ENCODE measurements at places on chromosomes 16 and 17. TPM values are rescaled to one million over a fixed set of nuclear protein-coding genes. Genes with fewer than 3 reads are reported as not detected.

The SYCE1L gene
- not detected for total RNA-seq

The CLEC18C gene
- total RNA-seq = not detected

The RNF40 gene
- 147 TPM for total RNA-seq

The KCNJ2 gene
- total RNA-seq = 2.3 TPM

The FOXL1 gene
- 1.9 TPM for total RNA-seq

The TVP23B gene
- total RNA-seq = 60.6 TPM

All from thyroid gland (tissue), 4 donors.